Effector memory CD4-positive, alpha-beta T cell (primary cell): ENCODE measurements at places on chromosomes 5 and 9.

GRCh38 chr5:1003296-1003937, 5.2 kb upstream of the NKD2 start:
- no peak for DNase-seq

DNA sequence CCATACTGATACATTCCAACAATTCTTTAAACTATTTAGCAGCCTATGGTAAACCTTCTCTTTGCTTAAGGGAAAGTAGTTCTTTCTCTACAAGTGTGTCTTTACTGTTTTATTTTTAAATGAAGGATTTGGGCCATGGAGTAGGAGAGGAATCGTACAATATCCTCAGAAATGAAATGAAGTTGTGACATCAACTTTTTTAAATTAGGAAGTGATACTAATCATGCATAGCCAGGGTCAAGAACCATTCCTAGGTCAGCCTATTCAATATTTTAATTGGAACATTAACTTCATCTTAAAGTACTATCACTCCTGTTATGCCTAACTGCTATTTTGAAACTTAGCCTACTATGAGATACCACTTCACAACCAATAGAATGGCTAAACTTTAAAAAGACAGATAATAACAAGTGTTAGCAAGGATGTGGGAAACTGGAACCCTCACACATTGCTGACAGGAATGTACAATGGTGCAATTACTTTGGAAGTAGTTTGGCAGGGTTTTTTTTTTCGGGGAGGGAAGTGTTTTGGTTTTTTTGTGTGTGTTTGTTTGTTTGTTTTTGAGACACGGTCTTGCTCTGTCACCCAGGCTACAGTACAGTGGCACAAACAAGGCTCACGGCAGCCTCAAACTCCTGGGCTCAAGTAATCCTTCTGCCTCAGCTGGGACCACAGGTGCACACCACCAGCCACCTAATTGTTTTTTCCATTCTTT, 10.7 kb downstream of the AGTPBP1 start:
- DNase-seq: no peak

DNA sequence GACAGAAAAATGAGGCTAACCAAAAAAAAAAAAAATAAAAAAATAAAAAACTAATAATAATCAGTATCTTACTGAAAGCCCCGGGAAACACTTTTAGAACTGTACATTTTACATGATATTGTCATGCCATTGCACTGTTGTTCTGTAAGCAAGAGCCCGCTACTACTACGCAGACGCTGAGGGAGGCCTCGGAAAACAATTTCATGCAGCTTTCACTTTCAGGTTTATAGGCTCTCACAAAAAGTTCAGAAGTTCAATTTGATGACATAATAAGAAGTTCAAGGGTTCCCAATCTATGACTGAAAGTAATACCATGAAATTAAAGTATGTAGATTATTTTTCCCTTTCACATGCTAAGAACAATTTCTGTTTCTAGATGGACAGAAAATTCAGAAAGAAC, 318.3 kb upstream of the ITGA1 start:
- no peak for DNase-seq

DNA sequence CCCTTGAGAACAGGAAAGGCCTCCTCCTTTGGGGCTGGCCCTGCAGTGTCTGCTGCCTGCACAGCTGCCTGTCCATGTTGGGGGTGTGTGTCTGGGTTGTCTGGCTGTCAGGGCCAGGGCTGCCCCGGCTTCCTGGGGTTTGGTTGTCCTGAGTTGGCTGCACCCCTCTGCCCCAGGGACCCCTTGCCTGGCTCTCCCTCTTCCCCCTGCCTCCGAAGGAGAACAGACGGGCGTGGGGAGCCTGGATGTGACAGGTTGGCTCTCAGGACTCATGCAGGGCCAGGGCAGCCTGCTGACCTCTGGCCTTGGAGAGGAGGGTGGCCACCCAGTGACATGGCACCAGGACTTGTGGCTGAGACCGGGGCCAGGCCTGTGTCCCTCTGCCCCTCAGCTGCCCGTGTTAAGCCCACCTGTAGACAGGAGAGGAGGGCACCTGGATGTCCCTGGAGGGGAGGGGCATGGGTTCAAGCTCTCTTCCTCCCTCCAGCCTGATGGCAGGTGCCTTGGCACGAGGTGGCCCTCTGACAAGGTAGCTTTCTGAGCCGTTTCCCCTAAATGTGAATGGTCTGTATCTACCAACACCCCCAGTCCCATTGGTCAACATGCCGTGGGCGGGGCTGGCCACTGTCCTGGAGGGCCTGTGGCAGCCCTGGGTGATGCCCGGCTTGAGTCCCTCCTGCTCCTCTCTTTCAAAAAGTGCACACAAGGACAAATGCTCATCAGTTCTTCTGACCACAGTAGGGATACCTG, 34.9 kb downstream of the WNK2 start:
- DNase-seq: no peak

DNA sequence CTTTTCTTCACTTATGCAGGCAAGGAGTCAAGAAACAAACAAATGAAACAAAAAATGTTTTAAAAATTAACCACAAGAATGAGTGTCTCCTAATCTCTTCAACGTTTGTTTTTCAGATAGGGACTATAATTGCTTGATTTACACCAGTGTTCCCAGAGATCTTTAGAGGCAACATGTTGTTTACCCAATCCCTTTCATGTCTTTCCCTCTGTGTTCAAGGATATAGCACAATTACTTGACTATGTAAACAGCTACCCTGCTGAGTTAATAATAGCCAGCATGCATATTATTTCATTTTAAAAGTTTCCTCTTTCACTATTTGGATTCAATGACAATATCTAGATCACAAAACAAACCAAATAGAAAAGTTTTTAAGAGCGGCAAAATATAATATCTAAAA, 25.1 kb upstream of the SHISAL2B start:
- DNase-seq: no peak

DNA sequence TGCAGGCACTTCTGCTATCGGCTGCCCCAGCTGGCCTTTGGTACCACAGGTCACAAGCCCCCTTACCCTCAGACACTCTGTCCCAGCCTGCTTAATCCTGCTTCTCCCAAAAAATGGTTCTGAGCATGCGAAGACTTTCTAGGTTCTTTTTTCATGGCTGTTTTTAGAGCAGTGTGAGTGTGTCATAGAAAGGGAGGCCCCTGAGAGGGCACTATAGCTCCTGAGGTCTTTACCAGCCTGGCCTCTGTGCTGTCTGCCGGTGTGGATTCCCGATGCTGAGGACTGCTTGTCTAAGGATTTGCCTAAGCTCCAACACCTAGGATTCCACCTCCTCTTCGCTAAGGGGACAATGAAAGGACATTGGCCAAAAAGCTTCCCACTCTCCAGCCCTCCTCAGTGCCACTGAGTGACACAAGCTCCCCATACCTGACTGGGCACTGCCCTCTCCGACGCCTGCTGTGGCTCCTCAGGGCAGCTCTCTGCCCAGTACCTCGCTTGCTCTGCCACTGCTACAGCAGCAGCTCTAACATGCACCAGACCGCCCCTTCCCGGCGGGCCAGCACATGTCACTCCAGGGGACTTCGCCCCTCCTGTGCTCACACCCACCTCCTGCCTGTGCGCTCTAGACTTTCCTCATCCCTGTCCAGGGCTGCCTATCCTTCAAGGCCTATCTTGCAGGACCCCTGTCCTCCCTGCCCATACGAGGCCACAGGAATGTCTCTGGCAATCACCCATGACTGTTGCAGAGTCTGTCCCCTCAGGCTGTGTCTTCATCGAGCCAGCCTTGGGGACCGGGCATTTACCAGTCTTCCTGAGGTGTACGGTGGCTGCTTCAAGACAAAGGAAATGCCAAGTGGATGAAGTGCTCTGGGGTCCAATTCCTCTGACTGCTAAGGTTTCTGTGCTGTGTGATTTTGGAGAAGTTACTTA, 21.0 kb downstream of the MACROH2A1 start:
- no peak for DNase-seq

GRCh38 chr5:149060325-149060724, 2.5 kb downstream of the SH3TC2 start:
- DNase-seq: no peak

DNA sequence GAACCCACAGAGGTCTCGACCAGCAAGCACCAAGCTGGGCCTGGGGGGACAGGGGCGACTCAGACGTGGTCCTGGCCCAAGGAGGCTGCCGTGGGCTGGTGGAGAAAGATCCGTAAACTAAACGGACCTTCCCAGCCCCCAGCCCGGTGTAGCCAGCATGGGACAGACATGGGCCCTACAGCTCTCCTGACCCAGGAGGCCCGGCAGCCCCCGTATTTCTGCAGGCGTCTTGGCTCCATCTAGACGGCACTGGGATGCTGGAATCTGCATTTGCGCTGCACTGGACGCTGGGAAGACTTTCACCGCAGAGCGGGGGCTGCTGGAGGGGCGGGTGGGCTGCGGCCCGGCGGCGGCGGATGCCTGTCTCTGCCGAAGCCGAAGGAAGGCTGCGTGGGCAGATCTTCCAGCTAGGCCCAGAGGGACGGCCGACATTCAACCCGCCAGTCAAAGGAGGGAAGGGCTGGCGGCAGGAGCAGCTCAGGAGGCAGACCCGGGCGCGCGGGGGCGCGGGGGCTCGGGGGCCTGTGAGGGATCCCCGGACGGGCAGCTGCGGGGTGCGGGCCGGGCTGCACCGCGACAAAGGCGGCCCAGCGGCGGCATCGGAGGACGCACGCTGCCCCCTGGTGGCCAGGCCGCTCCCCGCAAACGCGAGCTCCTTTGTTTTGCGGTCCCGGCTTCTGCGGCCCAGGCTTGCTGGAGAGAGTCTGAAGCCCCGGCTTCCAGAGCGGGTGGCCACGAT, 266.2 kb downstream of the NSG2 start:
- peak; percentile 11 for DNase-seq

- no peak for DNase-seq
Observed at GRCh38 chr5:139394123-139394653, 716 bp downstream of the PROB1 start.

GRCh38 chr9:13351778-13352386, 72.4 kb upstream of the MPDZ start:
- DNase-seq: no peak

GRCh38 chr9:75891277-75891741, 836 bp downstream of the PCSK5 start:
- DNase-seq: no peak

DNA sequence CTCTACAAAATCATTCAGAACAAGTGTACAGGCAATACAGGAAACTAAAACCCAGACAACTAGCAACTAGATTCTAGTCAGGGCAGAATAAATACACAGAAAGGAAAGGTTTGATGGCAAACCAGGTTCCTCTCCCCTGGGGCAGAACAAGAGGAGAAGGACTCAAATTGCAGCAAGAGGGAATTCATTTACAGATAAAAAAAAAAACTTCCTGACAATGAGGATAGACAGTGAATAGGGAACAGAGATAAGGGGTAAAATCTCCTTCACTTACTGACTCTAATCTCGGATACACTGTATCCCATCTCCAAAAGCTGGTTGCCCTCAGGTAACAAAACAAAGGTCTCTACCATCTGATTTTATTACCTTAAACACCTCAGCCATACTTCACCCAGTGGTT, 244.0 kb downstream of the SEC61B start:
- DNase-seq: no peak

GRCh38 chr9:84851935-84852585, 182.5 kb downstream of the NTRK2 start:
- no peak for DNase-seq

GRCh38 chr5:65468633-65469032, 13.1 kb downstream of the ADAMTS6 start:
- DNase-seq: no peak

GRCh38 chr5:150507474-150508276, at the start of gene NDST1:
TSS of gene NDST1 (plus strand) at chr5:150508131. CDS start at chr5:150521255, 13,124 bp downstream.
- no peak for DNase-seq

GRCh38 chr5:143311428-143311827, 92.1 kb downstream of the NR3C1 start:
- DNase-seq: no peak

GRCh38 chr9:10371824-10372223, 241.0 kb downstream of the PTPRD start:
- no peak for DNase-seq
